ENCODE measurements at places on chromosomes 6 and 20. TPM values are rescaled to one million over a fixed set of nuclear protein-coding genes. Genes with fewer than 3 reads are reported as not detected.

The SLC22A16 gene
- total RNA-seq, result not detected

The SYCP2 gene
- 0.88 TPM for total RNA-seq

The MAP3K7 gene
- 20.2 TPM for total RNA-seq

The SLC17A1 gene
- 1.2 TPM for total RNA-seq

The CENPW gene
- total RNA-seq, result 42.0 TPM

The PSORS1C2 gene
- total RNA-seq, result not detected

The CST7 gene
- total RNA-seq, result not detected

The MLIP gene
- total RNA-seq, result 0.43 TPM

The RAB32 gene
- 19.1 TPM for total RNA-seq

The TP53TG5 gene
- total RNA-seq, result not detected

- no peak for DNase-seq
Observed at GRCh38 chr20:41003143-41003935, 25.3 kb upstream of the TOP1 start.

DNA sequence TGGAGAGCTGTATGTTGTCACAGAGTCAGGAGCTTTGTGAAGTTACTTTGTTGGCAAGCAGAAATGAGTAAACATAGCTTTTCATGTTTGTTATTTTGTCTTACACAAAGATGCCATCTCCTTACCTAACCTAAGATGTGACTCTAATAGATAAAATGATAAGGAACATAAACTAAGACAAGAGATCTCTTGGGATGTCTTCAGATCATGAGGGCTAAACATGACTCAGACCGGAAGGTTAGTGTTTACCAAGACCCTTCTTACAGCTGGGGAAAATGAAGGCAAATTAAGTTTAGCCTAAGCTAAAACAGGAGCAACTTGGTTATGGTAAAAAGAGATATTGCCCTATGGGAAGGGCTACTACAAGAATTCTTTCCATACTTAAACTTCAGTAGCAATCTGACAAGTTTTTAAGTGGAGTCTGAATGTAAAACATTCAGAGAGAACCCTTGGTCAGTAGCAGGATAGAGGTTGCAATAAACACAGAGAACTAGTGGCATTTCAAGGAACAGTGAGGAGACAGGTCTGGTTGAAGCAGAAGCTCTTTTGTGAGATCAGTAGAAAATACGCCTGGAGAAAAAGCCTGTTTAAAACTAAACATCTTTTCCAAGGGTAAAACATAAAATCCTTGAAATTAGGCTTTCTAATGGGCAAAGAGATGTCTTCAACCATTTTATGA lies 29.9 kb downstream of the SGK1 start:
- DNase-seq, result no peak

GRCh38 chr6:158905277-158905676 lies 86.1 kb upstream of the EZR start:
- DNase-seq, result no peak

DNA sequence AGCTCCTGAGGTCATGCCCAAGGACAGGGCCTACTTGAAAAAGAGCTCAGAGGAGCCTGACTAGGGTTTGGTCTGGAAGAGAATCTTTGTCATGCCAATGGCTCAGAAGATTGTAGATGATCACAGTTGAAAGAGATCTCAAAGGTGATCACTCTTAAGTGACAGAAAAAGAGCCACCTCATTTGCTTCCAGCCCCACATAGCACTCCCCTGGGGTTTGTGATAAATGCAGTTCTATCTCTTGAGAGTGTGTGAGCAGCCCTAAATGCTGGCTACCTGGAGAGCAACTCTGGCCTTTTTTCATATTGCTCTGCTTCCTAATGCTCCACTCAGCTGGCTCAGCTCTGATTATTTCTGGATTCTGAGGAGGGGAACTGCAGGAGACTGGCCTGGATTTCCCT lies 39.3 kb downstream of the KLHL32 start:
- DNase-seq, result no peak

- DNase-seq, result no peak
Observed at GRCh38 chr6:168352096-168352495, 32.5 kb upstream of the DACT2 start.

- DNase-seq, result no peak
Observed at GRCh38 chr20:45974896-45975565, 3.0 kb upstream of the ZNF335 start.

GRCh38 chr6:137044366-137045221 lies at the start of gene IL20RA:
Gene IL20RA (minus strand): TSS chr6:137044965. CDS start chr6:137044728, 237 bp downstream.
- peak; percentile 69 for DNase-seq

- no peak for DNase-seq
Observed at GRCh38 chr6:8017276-8017701, 46.9 kb downstream of the BLOC1S5 start.

DNA sequence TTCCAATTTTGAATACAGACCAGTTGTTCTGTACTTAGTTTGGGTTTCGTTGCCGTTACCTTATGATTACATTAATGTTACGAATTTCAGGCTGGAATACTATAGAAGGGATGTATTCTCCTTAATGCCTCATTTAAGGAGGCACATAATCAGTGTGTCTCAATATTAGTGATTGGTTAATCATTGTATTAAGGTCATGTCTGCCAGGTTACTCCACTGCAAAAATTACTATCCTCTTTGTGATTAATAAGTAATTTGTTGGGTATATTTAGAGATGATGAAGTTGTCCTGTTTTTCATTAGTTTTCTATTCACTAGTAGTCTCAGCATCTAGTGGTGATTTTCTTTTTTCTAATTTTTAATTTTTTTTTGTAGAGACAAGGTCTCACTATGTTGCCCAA lies 66.3 kb downstream of the CBFA2T2 start:
- no peak for DNase-seq

- no peak for DNase-seq
Observed at GRCh38 chr6:31568537-31568961, 3.5 kb upstream of the LTA start.

- no peak for DNase-seq
Observed at GRCh38 chr6:125304970-125305660, 3.3 kb upstream of the HDDC2 start.

GRCh38 chr20:45008521-45009049 lies 42.3 kb downstream of the STK4 start:
- DNase-seq, result no peak

GRCh38 chr6:146050168-146050567 lies 21.3 kb downstream of the GRM1 start:
- DNase-seq, result no peak

DNA sequence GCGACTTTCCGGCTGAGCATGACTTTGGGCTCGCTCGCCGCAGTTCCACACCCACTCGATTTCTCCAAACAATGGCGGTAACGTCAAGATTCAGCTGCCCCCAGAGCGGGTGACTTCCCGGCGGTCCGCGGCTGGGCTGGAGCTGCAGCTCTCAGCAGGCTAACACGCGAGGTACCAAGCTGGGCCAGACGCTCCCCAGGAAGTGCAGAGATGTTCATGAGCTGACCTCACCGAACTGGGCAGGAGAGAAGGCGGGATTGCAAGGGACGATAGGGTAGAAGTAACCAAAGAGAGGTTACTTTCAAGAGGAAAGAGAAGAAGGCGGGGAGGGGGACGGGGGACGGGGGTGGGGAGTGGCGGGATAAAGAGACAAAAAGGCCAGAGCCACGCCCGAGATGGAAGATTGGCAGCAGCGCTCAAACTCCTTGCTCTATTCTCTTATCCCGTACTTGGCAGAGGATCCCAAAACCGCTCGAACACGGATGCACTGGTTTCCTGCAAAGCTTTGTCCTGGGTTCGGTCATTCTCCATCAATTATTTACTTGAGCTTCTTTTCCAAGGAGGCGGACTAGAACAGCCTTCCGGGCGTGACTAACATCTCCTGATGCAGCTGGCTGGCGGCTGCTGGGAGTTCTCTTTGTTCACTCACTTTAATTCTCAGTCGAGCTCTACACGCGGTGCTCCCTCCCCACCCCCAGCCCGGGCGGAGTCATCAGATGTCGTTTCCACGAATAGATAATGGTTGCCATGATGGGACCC lies at the start of gene MTCL3:
Gene MTCL3 (minus strand): TSS at position 626 of the 759 bp plus-strand sequence.
- peak; percentile 71 for DNase-seq

- no peak for DNase-seq
Observed at GRCh38 chr6:144315226-144315980, 30.3 kb downstream of the UTRN start.

DNA sequence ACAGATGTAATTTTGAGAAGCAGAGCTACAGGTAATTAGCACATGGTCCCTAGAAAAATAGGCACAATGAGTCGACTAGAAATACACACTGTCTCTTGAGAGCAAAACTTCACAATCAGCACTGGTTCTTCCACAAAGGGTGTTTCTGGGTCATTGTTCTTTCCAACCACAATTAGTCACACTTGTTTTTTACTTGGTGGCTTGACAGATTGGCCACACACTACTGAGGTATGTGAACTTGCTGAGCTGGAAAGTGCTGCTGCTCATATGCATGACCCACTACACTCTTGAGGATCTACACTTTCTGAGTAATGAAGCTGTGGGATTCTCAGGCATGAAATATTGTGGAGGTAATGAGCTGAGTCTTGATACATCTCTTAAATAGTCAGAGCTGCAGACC lies 347.7 kb downstream of the BCKDHB start:
- DNase-seq, result no peak

GRCh38 chr6:98980819-98981218 lies 33.1 kb upstream of the FBXL4 start:
- DNase-seq, result no peak

DNA sequence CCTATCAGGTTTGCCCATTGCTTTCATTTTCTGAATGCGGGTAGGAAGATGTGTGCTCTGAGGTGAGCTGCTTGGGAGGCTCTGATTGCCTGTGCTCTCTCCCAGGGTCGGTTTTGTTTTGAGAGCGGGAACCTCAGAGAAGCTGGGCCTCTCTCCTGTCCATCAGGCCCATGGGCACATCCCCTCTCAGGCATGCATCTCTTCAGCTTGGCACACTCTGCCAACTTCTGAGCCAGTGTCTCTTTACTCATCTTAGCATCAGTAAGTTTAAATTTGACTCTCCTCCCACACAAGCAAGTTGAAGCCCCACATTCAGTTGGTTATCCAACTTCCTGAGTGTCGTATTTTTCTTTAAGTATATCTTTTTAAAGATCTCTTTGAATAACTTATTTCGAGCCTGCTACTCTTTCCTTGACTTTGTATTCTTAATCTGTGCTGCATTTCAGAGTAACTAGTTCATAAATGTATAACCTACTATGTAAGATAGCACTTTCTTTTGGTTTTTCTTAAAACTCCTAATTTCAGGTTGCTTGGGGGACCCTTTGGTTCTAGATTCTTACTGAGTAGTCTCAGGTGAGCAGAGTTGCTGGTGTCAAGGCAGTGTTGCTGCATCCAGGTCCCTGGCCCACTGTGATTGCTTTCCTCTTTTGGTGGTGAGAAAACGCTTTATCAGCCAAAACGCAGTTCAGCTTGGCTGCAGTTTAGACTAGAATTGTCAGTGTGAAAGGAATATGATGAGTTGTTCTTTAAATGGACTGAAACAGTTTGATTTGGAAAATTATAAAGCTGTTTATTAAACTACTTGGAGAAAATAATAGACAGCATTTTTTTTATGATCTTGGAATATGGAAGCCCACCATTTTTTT lies 54.8 kb downstream of the SNX9 start:
- no peak for DNase-seq

- peak; percentile 91 for DNase-seq
Observed at GRCh38 chr6:108560463-108561308, at the start of gene FOXO3. Gene FOXO3 (plus strand): TSS chr6:108560917. CDS start chr6:108561209, 292 bp downstream.

GRCh38 chr6:34523441-34524206 lies 32.5 kb downstream of the SPDEF start:
- no peak for DNase-seq

- no peak for DNase-seq
Observed at GRCh38 chr20:58096880-58097423, 131.5 kb downstream of the ANKRD60 start.

GRCh38 chr20:13873831-13874230 lies 89.0 kb downstream of the NDUFAF5 start:
- no peak for DNase-seq

Measured in type B pancreatic cell (in vitro differentiated cells).